ENCODE measurements at places on chromosomes 7 and 10.

GRCh38 chr10:103551619-103552602, 58.4 kb downstream of the NEURL1 start:
- no peak for DNase-seq

GRCh38 chr7:140229101-140229525, 52.3 kb upstream of the KDM7A start:
- no peak for DNase-seq

DNA sequence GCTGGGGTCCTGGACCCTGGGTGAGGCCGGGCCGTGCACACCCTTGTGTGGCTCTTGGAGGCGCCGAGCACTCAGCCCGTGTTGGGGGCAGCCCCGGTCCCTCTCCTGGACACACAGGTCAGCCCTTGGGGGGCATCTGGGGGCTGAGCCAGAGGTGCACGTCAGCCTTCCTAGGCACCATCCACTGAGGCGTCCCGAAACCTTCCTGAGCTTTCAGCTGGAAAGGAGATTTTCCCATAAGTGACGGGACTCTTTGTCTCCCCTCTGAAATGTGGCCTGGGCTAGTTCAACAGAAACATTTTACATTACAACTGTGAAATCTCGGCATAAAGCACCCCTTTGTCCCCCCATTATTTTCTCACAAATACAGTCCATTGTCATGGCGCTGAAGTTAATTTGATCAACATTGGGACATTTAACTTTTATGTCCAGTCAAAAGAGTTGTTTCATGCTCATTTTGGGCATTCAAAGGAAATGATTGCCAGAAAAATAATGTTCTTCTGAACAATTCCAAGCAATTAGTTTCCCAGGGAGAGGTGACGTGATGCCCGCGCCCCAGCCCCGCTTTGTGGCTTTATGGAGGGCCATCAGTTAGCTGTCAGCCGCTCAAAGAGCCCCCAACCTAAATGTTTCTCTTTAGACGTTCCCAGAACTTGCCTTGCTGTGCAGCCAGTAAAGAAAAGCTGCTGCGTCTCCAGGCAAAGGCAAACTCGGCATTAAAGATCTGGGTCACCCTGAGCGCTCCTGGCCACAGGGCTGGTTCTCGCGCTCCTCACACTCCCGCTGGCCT, 70.8 kb downstream of the NKX6-2 start:
- no peak for DNase-seq

DNA sequence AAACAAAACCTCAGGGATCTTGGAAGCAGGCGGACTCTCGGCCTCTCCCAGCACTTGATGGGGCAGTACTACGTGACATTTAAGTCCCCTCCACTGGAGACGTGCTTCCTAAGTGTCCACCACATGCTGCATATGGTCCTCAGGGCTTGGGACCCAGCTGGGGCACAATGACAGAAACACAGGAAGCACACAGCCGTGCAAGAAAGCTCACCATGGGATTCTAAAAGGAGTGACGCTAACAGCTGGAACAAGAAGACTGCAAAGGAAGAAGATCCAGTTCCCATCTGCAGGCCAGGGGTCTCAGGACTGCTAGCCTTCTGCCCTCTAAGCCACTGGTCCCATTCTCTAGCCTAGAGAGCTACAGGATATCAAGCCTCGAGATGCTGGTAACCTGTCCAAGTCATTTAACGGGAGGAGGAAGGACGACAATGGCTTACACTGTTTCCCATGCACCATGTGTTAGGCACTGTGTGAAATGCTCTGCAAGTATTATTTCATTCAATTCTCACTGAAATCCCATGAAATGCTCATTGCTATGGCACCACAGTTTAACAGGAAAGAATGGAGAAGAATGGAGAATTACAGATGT, 61.1 kb downstream of the KCNMA1 start:
- no peak for DNase-seq

DNA sequence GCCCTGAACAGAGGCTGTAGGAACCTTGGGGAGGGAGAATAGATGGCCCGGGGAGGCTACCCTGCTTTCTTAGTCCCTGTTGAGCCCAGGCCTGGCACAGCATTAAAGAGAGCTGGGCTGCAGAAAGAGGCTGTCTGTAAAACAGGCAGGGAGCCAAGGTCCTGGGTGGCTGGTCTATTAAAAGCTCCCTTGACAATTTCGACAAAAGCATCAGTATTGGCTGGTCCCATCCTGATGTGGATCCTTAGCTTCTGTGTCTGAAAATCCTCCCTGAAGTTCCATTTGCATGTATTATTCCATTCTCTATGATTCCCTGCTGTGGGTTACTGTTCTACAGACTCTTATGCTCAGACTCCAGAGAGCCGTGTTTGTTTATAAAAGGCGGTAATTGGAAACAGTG, 158.5 kb downstream of the GALNT17 start:
- no peak for DNase-seq

- no peak for DNase-seq
Measured at GRCh38 chr10:45378914-45379726, 5.1 kb downstream of the ALOX5 start.

DNA sequence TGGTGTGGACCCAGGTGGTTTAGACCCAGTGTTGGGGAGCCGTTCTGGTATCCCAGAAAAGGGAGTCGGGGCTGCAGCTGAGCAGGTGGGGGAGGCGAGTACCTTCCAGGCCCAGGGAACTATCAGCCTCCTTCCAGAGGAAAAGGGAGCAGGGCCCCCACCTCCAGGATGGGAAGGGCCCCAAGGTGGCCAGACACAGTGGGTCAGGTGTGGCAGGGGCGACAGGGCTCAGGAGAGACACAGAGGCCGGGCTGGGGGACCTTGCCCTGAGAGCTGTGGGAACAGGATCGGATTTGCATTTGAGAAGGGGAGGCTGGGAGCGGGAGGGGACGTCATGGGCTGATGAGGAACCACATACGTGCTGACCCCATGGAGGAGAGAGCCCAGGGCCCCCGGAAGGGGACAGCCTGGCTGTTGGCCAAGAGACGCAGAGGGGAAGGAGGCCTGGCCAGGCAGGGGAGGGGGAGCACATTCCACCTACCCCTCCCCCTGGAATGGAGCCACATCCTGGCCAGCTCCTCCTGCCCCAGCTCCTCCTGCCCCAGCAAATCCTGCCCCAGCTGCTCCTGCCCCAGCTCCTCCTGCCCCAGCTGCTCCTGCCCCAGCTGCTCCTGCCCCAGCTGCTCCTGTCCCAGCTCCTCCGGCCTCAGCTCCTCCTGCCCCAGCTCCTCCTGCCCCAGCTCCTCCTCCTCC, 9.7 kb upstream of the TTYH3 start:
- peak; percentile 42 for DNase-seq

GRCh38 chr7:111525100-111525499, 37.2 kb downstream of the IMMP2L start:
- DNase-seq, result no peak

DNA sequence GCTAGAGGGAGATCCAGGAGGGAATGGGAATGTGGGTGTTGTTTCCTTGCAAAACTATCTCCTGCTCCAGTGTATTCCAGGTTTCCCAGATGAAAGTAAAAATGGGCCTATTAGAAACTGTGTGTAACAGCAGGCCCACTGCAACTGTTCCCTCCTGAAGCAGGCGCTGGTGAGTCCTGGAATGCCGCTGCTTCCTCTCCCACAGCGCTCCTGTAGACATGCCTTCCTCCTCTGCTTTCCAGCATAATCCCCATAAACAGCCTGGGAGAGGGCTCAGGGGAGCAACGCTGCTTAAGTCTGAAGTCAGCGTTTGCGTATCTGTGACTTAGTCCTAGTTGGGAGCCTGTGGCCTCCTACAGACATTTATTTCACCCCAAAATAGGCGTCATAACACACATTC, 551.0 kb upstream of the FOXK1 start:
- no peak for DNase-seq

- no peak for DNase-seq
Measured at GRCh38 chr7:151349507-151349853, 7.9 kb downstream of the NUB1 start.

- no peak for DNase-seq
Measured at GRCh38 chr7:148719753-148720152, 21.1 kb downstream of the CUL1 start.

DNA sequence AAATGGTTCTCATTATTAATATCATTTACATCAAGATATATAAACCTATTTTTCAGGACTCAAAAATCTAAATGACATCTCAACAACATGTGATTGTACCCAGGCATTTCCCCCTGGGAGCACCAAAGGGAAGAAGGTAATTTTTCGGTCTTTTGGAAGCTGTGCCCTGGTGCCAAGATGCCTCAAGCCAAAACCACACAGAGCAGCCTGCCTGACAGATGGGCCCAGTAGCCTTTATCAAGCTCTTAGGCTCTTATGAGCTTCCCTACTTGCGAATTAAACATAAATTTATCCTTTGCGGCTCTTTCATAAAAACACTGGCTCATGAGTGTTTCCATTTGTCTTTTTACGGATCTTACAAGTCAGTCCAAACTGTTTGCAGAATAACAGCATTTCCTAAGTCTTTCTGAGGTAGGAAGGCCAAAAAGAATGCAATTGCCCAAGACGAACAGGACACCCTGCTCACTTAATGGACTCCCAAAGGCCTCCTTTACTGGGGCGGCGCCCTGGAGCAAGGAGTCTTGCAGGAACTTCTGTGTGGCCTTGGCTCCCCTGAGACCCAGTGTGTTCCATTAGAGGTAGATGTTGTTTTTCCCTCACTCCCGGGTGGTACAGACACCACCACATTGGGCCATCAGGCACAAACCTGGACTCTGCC, 4.1 kb upstream of the RASSF4 start:
- DNase-seq, result no peak

DNA sequence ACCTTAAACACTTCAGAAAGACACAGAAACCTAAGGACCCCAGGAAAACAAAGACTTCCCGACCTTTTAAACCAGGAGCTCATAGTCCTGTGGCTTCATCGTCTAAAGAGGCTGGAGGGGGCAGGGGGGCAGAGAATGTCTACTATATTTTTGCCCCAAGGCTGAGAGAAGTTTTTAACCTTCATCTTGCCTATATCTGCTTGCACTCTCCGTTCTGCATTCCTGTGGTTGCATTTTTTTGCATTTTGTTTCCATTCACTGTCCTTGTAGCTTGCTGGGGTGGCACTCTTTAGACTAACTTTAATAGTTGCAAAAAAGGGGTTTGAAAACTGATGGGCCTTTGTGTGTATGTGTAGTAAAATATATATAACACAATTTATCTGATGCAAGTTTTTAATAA, 23.7 kb downstream of the PRKAR2B start:
- peak; percentile 36 for DNase-seq

- DNase-seq, result no peak
Measured at GRCh38 chr10:71094712-71095390, 117.5 kb upstream of the UNC5B start.

DNA sequence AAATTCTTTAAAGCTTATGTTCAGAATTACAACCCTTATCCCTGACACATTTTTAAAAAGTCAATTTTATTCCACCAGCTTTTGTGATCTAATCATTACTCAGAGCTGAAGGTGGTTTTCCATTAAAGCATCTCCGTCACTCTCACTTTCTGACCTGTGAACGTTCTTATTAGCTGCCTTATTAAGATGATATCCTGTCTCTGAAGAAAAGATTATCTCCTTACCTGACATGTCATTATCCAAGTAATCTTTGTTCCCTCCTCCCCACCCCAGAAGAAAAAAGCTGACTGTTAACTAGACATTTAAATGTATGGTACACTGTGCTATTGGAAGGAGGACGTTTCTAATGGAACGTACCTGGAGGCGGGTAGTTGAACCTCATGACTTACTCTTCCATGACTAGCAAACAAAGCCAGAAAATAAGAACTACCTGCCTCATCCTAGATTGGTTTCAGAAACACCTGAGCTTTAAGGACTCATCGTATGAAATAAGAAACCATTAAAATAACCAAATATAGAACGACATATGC, 708.7 kb downstream of the PARD3 start:
- no peak for DNase-seq

DNA sequence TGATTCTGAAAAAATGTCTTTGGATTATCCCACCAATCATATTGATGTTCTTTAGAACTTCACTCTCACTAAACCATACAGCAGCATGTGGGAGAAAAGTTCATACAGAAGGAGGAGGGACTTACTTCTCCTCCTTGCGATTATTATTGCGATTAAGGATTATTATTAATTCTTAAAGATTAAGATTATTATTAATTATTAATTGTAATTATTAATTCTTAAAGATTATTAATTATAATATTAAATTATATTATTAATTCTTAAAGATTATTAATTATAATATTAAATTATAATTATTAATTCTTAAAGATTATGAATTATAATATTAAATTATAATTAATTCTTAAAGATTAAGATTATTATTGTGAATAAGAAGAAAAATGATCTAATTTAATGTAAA, 80.5 kb downstream of the MACC1 start:
- no peak for DNase-seq

DNA sequence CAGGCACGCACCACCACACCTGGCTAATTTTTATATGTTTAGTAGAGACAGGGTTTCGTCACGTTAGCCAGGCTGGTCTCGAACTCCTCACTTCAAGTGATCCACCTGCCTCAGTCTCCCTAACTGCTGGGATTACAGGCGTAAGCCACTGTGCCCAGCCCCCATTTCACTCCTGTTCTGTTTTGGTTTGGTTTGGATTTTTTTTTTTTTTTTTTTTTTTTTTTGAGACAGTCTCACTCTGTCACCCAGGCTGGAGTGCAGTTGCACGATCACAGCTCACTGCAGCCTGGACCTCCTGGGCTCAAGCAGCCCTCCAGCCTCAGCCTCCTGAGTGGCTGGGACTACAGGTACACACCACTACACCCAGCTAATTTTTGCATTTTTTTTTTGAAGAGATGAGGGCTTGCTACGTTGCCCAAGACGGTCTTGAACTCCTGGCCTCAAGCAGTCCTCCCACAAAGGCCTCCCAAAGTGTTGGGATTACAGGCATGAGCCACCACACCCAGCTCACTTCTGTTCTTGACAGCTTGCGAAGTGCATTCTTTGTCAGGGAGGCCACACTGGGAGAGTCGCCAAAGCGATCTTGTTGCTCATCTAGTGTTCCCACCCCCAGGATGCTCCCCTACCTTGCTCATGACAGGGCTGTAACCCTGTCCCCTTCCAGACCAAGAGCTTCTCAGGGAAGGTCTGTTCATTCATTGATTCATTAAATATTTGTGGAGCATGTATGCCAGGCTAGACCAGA, 229.1 kb downstream of the CUX1 start:
- peak; percentile 11 for DNase-seq

GRCh38 chr10:118725886-118726500, 28.8 kb downstream of the CACUL1 start:
- DNase-seq, result peak; percentile 45

GRCh38 chr7:133320891-133321290, 68.0 kb downstream of the EXOC4 start:
- DNase-seq, result peak; percentile 6

DNA sequence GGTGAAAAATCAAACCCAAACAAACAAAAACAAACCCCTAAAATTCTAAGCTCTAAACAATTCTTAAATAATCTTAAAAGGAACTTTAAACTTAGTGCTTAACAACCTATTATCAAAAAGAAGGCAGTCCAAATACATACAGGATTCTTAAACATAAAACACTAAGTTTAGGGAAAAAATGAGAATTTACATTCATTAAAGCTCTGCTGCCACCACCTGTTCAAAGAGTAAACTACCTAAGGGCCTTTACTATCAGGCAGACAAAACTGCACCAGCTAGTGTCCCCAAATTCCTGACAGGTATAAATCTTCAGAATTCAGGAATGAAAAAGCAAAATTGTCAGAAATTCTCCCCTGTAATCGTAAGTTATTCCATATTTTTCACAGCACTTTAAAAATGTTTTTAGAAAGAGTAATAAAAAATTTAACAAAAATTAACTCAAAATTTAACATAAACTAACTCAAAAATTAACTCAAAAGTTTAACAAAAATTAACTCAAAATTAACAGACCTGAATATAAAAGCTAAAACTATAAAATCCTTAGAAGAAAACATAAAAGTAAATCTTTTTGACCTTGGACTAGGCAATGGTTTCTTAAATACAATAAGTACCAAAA, 55.1 kb downstream of the PDZD8 start:
- DNase-seq, result peak; percentile 6

GRCh38 chr10:98313598-98313997, 45.6 kb upstream of the LOXL4 start:
- no peak for DNase-seq

All from fibroblast of skin of right quadriceps (primary cell).